ENCODE measurements at places on chromosomes 16 and 17. TPM values are rescaled to one million over a fixed set of nuclear protein-coding genes. Genes with fewer than 3 reads are reported as not detected.

DNA sequence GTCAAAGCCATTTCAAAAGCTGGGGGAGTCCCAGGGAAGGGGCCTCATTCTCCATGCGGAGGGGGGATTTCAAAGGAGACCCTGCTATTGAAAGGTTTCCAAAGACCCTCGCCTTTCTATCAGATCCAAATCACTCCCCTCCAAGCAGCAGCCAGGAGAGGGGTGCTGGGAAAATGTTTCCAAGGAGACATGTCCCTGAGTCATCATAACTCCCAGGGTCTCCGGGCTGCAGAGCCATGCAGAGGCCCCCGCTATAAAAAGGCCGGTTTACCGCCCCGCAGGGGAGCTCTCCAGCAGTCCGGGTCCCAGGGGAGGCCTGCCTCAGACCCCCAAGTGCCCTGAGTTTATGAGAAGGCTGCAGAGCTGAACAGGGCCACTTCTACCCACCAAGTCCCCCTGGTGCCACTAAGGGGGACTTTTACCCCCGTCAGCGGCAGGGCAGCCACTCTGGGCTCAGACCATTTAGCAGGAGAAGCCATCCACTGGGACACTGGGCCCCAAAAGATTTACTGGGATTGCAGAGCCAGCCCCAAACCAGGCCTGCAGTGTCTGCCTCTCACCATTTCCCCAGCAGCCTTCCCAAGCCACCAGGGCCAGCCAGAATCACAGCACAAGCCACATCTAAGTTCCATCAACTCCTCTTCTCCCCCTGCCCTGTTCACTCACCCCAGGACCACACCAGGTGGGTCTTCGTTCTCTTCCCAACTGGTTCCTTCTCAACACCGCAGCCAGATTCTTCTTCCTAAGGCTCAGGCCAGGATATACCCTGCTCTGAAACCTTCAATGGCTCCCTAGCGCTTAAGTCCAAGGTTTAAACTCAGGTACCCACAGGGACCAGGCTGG lies 234.4 kb downstream of the ZNF423 start:
- no peak for ATAC-seq

GRCh38 chr17:67004181-67004580 lies 39.7 kb downstream of the CACNG4 start:
- no peak for ATAC-seq

GRCh38 chr17:7203391-7203790 lies 16.2 kb downstream of the DLG4 start:
- ATAC-seq = no peak

- no peak for ATAC-seq
Observed at GRCh38 chr16:84581158-84581557, 36.7 kb downstream of the COTL1 start.

Gene CDH1
- 3.0 TPM for total RNA-seq
